Ovary (tissue), 10 donors: ENCODE measurements at places on chromosomes 1 and 21. TPM values are rescaled to one million over a fixed set of nuclear protein-coding genes. Genes with fewer than 3 reads are reported as not detected.

- no peak for DNase-seq
- H3K27ac ChIP-seq, result no peak overlapping the region
- no peak overlapping the region for H3K4me3 ChIP-seq
- H3K4me1 ChIP-seq, result peaks cover 10% of the 10 kb centered on the region
Measured at GRCh38 chr1:115288591-115289198, 49.4 kb downstream of the NGF start.

Gene OLFM3
- not detected for polyA plus RNA-seq

DNA sequence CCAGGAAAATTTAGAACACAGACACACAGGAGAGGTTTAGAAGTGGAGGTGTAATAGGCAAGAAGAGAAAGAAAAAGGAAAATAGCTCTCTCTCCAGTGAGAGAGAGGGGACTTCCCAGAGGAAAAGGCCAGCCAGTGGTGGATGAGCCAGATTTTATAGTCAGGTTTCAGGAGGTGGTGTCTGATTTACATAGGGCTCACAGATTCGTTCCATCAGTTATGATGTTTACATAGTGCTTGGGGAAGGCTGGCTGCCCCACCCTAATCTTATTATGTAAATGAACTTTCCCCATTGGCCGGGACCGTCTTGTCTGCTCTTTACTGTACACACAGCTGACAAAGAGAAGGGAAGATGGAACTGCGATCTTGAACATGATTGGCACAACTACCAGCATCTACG lies 797.3 kb downstream of the PLA2G4A start:
- H3K27me3 ChIP-seq, result peaks cover 2% of the 10 kb centered on the region
- H3K27ac ChIP-seq, result no peak overlapping the region
- no peak for DNase-seq
- no peak overlapping the region for H3K4me3 ChIP-seq
- no peaks in the 10 kb centered on the region for H3K4me1 ChIP-seq

- H3K4me1 ChIP-seq, result no peaks in the 10 kb centered on the region
- H3K27me3 ChIP-seq, result no peaks in the 10 kb centered on the region
- no peak overlapping the region for H3K27ac ChIP-seq
- DNase-seq, result no peak
Measured at GRCh38 chr1:213417225-213417820, 366.3 kb downstream of the RPS6KC1 start.

Gene SLC1A7
- not detected for polyA plus RNA-seq

Gene TPM3
- 316 TPM for polyA plus RNA-seq

- H3K27ac ChIP-seq, result no peak overlapping the region
- H3K36me3 ChIP-seq, result no peaks in the 10 kb centered on the region
- peaks cover 19% of the 10 kb centered on the region for H3K4me1 ChIP-seq
- no peak for DNase-seq
Measured at GRCh38 chr1:231929311-231929710, 302.7 kb downstream of the DISC1 start.

GRCh38 chr1:230892018-230892491 lies 23.7 kb upstream of the C1orf198 start:
- no peak for DNase-seq
- no peak overlapping the region for H3K4me3 ChIP-seq

DNA sequence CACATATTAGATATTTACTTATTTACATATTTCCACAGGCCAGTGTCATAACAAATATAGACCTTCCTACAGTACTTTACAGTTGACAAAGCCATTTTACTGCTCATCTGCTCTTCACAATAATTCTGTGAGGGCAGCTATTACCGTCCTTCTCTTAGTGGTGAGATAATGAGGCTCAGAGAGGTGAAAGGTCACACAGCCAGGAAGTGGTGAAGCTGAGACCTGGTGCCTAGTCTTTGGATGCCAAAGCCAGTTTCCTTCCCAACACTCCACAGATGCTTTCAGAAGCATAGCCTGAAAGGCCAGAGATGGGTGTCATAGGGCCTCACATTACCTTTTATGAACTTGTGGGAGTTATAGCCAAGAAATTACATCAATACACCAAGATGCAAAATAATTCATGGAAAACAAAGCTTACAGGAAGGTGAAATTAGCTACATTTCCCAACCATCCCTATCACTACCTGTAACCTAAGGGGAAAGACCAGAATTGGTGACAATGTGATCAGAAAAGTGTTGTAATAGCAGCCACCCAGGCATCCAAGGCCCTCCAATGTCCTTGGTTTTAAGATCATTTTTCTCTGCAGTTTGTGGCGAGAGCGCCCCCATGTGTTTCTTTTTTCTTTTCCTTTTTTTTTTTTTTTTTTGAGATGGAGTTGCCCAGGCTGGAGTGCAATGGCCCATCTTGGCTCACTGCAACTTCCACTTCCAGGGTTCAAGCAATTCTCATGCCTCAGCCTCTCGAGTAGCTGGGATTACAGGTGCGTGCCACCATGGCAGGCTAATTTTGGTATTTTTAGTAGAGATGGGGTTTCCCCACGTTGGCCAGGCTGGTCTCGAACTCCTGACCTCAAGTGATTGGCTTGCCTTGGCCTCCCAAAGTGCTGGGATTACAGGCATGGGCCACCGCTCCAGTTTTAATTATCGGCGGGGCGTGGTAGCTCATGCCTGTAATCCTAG lies 26.5 kb upstream of the RPL11 start:
- no peak overlapping the region for H3K4me3 ChIP-seq
- no peaks in the 10 kb centered on the region for H3K4me1 ChIP-seq
- no peak for DNase-seq
- no peak overlapping the region for H3K27ac ChIP-seq

Gene SERPINC1
- polyA plus RNA-seq, result 0.37 TPM

Gene IQCC
- polyA plus RNA-seq, result 4.7 TPM

Gene KRTAP19-1
- polyA plus RNA-seq, result not detected

- H3K4me1 ChIP-seq, result no peaks in the 10 kb centered on the region
- no peak for DNase-seq
- no peak overlapping the region for H3K27ac ChIP-seq
- no peaks in the 10 kb centered on the region for H3K36me3 ChIP-seq
- no peak overlapping the region for H3K4me3 ChIP-seq
Measured at GRCh38 chr1:101136739-101137138, 100.1 kb upstream of the S1PR1 start.

- no peaks in the 10 kb centered on the region for H3K4me1 ChIP-seq
- no peak overlapping the region for H3K4me3 ChIP-seq
- no peaks in the 10 kb centered on the region for H3K36me3 ChIP-seq
- H3K27me3 ChIP-seq, result no peaks in the 10 kb centered on the region
- DNase-seq, result no peak
Measured at GRCh38 chr1:83802460-83803152, 196.3 kb downstream of the TTLL7 start.

DNA sequence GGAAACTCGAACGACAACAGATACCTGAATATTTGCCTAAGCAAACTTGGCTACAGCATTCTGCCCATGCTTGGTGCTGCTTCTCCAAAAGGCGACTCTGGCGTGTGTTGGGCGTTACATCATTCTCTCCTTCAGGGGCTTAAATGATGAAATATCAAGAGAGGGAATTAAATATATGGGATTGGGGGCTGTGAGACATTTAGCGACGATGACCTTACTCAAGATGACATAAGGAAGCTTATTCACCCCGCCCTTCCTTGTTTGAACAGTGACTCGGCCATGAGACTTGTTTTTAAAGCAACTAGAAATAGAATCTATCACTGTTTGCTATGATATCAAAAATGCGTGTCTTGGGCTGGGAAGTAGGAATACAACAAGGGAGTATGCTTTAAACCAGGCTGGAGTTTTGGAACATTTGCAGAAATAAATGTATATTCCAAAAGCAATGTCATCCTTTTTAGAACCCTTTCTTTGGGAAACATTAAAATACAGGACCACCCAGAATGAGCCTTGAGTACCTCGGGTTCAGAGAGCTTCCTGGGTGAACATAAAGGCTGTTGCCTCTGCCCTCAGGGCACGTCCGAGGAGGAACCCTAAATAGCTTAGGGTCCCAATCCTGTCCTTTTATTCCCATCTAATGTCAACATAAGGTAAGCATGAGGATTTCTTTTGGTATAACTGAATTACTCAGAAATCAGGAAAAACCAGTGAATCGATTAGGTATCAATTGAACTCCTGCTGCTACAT lies 123.3 kb upstream of the SLC45A1 start:
- no peak overlapping the region for H3K27ac ChIP-seq
- peaks cover 8% of the 10 kb centered on the region for H3K4me1 ChIP-seq
- DNase-seq, result no peak
- no peaks in the 10 kb centered on the region for H3K27me3 ChIP-seq
- H3K36me3 ChIP-seq, result no peaks in the 10 kb centered on the region
- H3K4me3 ChIP-seq, result no peak overlapping the region

Gene MAB21L3
- not detected for polyA plus RNA-seq

Gene GSTM5
- 259 TPM for polyA plus RNA-seq

Gene KCNE1
- 2.6 TPM for polyA plus RNA-seq

Gene TRABD2B
- polyA plus RNA-seq, result 1.1 TPM

DNA sequence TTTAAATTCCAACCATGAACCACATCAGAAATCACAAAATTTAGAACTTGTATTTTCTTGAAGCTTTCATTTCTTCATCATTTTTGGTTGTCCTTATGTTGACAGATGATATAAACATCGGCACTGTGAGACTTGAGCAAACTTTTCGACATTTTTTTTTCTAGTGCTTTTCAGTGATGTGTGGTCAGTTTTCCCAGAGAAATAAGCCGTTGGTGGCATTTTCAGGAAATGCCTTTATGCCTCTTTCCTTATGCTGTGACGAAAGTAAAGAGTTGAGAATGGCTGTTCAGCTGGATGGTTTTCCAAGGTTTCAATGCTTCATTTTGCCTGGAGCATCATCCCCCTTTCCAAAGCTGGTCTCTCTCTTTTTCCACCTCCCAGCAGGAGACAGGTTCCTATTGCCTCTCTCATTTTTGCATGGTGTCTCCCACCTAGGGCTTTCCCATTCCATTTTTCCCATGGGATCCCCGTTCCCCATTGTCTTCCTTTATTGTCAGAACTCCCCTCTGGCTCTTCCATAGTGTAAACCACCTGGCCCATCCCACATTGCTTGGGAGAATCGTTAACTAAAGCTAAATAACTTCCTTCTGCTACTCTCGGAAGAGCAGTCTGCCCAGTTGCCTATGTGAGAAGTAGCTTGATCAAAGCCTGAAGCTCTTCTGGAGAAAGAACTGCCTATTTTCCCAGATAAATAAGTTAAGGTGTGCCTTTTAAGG lies 61.4 kb upstream of the DYNLT5 start:
- H3K27me3 ChIP-seq, result no peaks in the 10 kb centered on the region
- H3K36me3 ChIP-seq, result no peaks in the 10 kb centered on the region
- H3K4me1 ChIP-seq, result no peaks in the 10 kb centered on the region
- no peak overlapping the region for H3K27ac ChIP-seq
- no peak overlapping the region for H3K4me3 ChIP-seq
- DNase-seq, result no peak
